Neural progenitor cell (in vitro differentiated cells): ENCODE measurements at places on chromosomes 16 and 17. TPM values are rescaled to one million over a fixed set of nuclear protein-coding genes. Genes with fewer than 3 reads are reported as not detected.
A peak's percentile ranks its signal among the peaks of the same experiment; 100 is the strongest.

The BICDL2 gene
- 0.12 TPM in 1 of 2 replicates, not detected in the other for total RNA-seq

GRCh38 chr16:82808036-82808435 is 181.3 kb downstream of the CDH13 start:
- DNase-seq, result no peak

The KRT16 gene
- not detected in 2 replicates for total RNA-seq

DNA sequence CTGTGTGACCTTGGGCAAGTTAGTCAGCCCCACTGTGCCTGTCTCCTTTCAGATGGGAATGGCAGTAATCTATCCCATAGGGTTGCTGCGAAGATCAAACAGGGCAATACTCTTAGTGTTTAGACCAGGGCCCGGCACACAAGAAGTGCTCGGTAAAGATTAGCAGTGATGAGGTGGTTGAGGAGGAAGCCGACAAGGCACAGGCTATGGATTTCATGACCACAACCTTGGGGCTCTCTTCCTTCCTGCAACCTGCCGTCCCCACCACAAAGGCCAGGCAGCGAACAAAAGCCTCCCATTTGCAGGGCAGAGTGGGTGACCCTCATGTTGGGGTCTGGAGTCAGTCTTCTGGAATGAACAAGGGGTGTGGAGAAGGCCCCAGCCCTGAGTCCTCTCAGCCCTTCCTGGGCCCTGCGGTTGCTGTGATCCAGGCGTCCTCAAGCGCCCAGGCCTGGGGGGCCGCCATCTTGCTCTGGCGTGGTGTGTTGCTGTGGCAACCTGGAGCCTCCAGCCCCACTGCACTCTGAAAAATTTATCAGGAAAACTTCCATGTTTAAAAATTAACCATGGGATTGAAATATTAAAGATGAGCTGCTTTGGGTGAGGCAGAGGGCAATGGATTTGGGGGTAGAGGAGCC is 9.8 kb downstream of the ADAM11 start:
- no peak for DNase-seq

The CPHXL2 gene
- total RNA-seq, result not detected in 2 replicates

GRCh38 chr16:57522960-57523359 is 13.4 kb downstream of the CCDC102A start:
- DNase-seq, result no peak

DNA sequence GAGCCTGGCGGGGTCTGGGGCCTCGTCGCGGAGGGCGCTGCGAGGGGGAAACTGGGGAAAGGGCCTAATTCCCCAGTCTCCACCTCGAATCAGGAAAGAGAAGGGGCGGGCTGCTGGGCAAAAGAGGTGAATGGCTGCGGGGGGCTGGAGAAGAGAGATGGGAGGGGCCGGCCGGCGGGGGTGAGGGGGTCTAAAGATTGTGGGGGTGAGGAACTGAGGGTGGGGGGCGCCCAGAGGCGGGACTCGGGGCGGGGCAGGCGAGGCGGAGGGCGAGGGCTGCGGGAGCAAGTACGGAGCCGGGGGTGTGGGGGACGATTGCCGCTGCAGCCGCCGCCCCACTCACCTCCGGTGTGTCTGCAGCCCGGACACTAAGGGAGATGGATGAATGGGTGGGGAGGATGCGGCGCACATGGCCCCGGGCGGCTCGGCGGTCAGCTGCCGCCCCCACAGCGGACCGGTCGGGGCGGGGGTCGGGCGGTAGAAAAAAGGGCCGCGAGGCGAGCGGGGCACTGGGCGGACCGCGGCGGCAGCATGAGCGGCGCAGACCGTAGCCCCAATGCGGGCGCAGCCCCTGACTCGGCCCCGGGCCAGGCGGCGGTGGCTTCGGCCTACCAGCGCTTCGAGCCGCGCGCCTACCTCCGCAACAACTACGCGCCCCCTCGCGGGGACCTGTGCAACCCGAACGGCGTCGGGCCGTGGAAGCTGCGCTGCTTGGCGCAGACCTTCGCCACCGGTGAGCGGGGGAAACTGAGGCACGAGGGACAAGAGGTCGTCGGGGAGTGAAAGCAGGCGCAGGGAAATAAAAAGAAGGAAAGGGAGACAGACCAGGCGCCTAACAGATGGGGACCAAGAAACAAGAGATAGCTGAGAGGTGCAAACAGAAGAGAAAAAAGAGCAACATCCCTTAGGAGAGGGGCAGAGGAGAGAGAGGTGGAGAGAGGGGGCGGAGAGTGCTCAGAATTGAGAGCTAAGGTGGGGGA is at the start of gene PNMT:
PNMT (plus strand) TSS at position 509 of the 980 bp plus-strand sequence; CDS start at position 532, 23 bp downstream.
- DNase-seq, result peak; percentile 92

GRCh38 chr16:67526149-67526791 is 2.4 kb upstream of the RIPOR1 start:
- no peak for DNase-seq

The RANGRF gene
- total RNA-seq, result 11.9 and 19.9 TPM in 2 replicates

DNA sequence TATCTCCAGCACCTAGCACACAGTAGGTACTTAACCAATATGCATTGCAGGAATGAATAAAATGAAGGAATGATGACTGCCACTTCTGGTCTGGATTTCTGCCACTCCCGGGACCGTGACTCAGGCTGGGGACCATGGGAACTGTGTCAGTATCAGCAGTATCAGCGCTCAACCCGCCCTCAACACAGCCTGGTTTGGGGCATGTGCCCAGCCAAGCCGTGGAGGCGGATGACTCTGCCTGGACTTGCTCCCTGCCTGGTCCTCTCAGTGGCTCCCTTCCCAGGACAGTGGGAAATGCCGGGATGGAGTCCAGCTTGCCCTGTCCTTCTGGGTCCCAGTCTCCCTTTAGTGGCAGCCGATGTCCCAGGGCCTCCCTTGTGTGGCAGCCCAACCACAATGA is 55.1 kb downstream of the SRCIN1 start:
- no peak for DNase-seq

DNA sequence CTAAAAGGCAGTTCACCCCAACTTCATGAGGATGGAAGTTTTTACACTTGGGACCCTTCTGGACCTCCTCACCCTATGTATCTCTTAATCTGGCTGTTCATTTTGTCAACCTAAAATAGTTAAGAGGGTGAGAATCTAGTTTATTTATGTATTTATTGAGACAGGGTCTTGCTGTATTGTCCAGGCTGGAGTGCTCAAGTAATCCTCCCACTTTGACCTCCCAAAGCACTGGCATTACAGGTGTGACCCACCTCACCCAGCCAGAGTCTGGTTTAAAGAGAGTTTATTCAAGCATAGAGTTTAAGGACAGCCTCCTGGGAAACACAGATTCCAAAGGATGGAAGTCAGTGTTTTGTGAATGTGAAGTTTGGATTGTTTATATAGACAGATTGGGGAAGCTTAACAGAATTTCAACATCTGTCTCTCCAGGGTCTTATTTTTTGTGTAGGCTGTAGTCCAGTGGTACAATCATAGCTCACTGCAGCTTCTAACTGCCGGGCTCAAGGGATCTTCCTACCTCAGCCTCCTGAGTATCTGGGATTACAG is 8.0 kb upstream of the APPBP2 start:
- DNase-seq, result no peak

- DNase-seq, result no peak
Observed at GRCh38 chr16:81686391-81687130, 92.5 kb upstream of the PLCG2 start.

DNA sequence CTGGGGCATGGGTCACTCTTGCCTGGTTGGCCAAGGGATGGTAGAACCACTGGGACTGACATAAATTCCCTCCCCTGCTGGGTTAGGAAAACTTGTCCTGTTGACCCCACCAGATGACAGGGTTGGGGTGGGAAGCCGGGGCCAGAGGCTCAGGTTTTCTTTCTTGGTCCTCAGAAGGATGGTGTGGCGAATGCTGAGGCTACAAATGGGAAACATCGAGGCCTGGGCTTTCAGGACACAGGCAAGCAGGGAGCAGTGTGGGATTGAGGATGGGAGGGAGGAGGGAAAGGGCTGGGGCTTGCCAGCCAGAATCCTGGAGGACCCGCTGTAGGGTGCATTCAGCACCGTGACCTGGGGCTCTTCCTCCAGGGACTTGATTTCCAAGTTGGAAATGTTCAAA is 14.5 kb upstream of the PLEKHG4 start:
- no peak for DNase-seq

DNA sequence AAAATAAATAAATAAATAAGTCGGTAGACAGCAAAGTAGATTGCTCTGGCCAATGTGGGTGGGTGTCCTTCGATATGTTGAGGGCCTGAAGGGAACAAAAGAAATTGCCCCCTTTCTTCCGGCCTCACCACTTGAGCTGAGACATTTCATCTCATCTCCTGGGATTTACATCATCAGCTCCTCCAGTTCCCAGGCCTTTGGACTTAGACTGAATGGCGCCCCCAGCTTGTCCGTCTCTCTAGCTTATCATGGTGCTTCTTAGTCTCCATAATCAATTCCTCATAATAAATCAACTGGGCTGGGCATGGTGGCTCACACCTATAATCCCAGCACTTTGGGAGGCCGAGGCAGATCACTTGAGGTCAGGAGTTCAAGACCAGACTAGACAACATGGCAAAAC is 13.8 kb upstream of the HAP1 start:
- no peak for DNase-seq
